Activated CD8-positive, alpha-beta memory T cell treated with anti-CD3 and anti-CD28 coated beads for 1 hour (primary cell): ENCODE measurements at places on chromosomes 13 and 19.

GRCh38 chr13:91058066-91058465 lies 289.4 kb upstream of the MIR17HG start:
- no peak for DNase-seq

DNA sequence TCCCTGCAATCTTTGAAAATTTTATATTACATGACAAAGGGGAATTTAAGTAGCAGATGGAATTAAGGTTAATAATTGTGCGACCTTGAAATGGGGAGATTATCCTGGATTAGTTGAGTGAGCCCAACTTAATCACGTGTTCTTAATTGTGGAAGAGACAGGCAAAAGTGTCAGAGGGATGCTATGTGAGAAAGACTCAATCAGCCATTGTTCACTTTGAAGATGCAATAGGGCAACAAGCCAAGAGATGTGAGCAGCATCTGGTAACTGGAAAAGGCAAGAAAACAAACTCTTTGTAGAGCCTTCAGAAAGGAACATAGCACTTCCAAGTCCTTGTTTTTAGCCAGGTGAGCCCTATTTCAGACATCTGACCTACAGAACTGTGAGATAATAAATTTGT lies 247.7 kb downstream of the SLITRK1 start:
- DNase-seq, result no peak

DNA sequence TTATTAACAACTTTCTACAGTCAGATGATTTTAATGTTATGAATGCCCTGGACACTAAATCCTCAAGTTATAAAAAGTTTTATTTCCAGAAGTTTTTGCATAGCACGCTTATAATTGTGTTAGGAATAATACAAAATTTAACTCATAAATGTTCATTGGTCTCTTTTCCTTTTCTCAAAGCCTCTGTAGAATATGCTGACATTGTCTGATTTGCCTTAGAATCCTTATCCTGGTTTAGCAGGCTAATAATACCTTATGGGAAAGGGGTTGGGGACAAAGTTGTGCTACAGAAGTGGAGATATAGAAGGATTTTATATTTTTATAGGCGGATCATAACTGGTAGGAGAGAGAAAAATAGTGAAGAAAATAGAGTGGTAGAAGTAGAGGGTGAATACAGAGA lies 1739.6 kb downstream of the OLFM4 start:
- DNase-seq, result no peak

DNA sequence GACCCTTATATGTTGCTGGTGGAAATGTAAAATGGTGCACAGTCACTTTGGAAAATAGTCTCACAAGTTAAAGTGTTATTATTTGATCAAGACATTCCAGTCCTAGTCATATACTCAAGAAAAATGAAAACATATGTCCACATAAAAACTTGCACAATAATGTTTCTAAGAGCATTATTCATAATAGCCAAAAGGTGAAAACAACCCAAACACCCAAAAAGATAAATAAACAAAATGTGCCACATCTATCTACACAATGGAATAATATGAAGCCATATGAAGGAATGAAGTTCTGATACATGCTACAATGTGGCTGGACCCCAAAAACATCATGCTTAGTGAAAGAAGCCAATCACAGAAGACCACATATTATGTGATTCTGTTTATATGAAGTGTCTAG lies 14.4 kb upstream of the AKAP8 start:
- DNase-seq, result no peak

DNA sequence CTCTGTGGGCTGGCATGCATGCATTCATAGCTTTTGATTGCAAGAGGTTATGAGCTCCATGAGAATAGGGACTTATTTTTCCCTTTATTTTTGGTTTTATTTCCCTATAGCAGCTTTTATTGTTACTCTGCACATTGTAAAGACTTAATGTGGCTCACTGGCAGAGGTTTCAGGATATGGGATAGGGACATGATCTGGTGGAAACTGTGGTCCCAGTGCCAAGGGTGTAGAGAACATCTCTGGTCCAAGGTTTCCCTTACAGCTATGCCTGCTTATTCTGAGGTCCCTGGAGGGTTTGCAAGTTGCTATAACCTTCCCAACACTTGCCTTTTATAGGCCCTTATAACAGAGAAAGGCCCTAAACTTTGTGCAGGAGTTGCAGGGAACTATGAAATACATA lies 33.6 kb downstream of the LMO7 start:
- DNase-seq, result no peak

DNA sequence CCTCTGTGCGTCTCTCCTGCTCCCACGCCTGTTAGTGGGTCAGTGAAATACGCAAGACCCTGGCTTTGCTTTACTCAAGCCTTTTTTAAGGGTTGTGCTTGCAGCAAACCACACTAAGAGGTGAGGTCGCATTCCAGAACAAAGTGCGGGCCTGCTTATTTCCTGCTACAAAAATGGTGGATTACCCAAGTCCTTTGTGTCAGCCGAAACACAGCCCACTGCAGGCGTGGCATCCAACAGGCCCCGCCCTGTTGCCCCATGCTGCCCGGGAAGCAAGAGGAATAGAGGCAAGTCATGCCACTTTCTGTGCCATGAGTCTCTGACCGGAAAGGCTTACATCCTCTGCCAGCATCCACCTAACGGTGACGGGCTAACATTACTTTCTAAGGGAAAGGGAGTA lies 7.7 kb upstream of the IRS2 start:
- DNase-seq, result no peak
